AG20443 (cell line): ENCODE measurements at places on chromosomes 3 and 15.
A peak's percentile ranks its signal among the peaks of the same experiment; 100 is the strongest.

DNA sequence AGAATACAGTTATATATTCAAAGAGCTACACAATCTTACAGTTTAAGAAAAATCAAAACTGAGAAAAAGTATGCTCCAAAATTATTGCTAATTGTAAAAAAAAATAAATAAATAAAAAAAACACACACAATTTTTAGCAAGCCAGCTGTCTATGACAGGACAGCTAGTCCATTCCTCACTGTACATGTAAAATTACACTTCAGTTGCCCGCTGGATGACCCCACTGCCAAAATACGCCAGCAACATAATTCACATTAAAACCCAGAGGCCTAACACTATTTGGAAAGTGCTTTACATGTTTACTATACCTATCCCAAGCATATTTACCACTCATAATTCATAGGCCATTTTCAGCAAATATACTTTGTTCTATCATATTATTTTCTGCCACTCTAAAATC, 5.8 kb downstream of the MYO9A start:
- DNase-seq: no peak

- DNase-seq: peak; percentile 30
Measured at GRCh38 chr3:154904328-154904727, 175.8 kb upstream of the MME start.

DNA sequence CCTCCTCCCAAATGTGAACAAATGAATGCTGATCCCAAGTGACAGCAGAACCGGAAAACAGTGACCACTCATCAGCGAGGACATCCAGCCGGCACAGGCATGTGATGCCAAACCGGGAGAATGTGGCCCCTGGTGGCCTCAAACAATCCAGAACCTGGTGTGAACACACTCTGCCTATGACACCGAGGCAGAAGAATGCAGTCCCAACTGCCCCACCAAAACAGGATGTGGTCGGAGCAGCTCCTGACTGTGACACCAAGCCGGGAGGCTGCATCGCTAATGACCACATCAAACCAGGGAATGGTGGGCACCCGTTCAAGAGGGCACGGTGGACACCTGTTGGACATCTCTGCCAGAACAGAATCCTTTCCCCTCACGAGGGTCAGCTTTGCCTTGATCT, 15.4 kb downstream of the SCN5A start:
- peak; percentile 55 for DNase-seq

GRCh38 chr15:63999177-63999576, 47.1 kb downstream of the DAPK2 start:
- peak; percentile 35 for DNase-seq

DNA sequence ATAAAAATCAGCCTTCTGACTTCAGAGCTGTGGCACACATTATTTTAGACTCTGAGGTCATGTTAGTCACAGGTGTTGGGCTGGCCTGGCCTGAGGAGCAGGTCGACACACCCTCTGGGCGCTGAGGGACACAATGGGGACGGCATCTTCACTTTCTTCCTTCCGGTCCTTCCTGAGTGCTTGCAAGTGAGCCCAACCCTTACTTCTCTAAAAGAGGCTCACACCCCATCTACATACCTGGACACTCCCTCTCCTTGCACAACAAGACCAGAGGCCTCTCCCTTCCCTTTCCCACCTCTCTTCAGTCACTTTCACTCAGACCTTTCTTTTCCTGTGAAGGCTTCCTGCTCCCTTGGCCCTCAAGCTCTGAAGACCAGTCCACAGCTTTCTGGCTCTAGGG, 85.4 kb downstream of the XXYLT1 start:
- DNase-seq: no peak

- DNase-seq: no peak
Measured at GRCh38 chr3:43923104-43923882, 232.6 kb downstream of the ABHD5 start.

- DNase-seq: no peak
Measured at GRCh38 chr3:190554197-190554596, 40.3 kb downstream of the IL1RAP start.

DNA sequence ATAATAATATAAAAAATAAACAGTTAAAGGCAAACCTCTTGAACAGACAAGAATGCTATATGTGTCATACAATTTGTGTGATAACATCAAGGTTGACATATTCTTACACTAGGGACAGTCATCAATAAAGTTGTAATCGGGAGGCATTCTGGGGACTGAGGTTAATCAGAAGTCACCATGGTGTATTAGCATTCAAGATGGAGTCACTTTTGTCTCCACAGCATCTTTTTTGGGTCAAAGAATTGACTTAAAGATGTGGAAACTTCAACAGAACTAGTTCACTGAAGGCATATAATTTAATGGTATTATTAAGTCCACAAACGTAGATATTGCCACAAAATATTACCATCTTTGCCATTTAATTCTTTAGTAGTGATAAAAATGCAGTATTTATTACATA, 625.6 kb upstream of the NAALADL2 start:
- DNase-seq: no peak

DNA sequence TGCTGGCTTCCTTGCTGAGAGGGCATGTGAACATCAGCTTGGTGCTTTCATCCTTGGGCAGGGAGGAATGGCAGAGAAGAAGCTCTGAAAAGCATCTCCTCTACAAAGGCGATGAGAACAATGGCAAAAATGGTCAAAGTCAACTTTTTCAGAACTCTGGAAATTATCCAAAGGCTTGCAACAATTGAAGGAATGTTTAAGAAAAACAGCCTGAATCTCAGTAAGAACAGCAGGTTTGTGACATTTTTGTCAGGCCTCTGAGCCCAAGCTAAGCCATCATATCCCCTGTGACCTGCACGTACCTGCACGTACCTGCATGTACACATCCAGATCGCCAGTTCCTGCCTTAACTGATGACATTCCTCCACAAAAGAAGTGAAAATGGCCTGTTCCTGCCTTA, 51.8 kb downstream of the ONECUT1 start:
- DNase-seq: no peak

- DNase-seq: no peak
Measured at GRCh38 chr15:57502116-57502515, 89.6 kb upstream of the MYZAP start.

DNA sequence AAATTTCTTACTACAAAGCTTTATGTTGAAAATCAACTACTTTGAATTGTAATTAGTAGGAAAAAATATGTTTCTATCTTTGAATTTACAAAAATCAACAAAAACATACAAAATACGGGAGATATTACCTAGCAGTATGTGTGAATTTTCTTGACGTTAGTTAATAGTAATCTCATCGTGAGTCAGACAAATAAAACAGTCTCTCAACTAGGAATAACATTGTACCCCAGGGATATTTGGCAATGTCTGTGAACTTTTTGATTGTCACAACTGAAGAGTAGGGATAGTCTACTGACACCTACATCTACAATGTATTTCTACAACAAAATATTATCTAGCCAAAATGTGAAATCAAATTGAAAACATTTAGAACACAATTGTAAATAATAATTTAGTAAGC, 250.3 kb downstream of the POLQ start:
- no peak for DNase-seq

- no peak for DNase-seq
Measured at GRCh38 chr3:81872566-81872965, 111.1 kb upstream of the GBE1 start.

DNA sequence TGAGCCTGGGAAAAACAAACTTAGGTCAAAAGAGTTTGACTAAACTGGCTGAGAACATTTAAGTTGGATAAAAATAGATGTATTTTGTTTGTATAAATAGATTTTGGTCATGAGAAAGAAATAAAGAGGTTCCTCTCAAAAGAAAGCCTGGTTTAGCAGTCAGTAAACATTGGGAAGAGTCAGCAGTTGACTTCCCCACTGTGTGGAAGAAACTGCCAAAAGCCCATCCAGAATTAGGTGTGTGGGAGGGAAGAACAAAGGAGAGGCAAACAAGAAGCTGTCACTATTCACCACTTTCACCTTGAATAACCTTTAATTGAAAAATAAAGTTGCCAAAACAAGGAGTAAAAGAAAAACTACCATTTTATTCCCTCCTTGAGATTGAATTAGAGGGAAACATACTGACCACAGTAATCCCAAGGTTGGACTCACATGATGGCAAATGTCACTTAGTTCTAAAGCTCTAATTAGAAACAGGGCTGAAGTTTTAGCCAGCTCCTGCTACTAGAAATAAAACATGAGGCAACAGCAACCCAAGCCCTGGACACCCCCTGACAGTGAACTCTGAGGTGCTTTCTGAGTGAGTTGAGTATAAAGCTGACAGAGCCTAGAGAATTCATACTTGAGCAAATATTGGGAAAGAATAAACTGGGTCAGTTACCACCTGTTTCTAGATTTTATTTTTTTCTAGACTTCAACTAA, 139.3 kb downstream of the SERPINI1 start:
- DNase-seq: no peak

- no peak for DNase-seq
Measured at GRCh38 chr3:195021692-195022091, 249.3 kb downstream of the XXYLT1 start.

DNA sequence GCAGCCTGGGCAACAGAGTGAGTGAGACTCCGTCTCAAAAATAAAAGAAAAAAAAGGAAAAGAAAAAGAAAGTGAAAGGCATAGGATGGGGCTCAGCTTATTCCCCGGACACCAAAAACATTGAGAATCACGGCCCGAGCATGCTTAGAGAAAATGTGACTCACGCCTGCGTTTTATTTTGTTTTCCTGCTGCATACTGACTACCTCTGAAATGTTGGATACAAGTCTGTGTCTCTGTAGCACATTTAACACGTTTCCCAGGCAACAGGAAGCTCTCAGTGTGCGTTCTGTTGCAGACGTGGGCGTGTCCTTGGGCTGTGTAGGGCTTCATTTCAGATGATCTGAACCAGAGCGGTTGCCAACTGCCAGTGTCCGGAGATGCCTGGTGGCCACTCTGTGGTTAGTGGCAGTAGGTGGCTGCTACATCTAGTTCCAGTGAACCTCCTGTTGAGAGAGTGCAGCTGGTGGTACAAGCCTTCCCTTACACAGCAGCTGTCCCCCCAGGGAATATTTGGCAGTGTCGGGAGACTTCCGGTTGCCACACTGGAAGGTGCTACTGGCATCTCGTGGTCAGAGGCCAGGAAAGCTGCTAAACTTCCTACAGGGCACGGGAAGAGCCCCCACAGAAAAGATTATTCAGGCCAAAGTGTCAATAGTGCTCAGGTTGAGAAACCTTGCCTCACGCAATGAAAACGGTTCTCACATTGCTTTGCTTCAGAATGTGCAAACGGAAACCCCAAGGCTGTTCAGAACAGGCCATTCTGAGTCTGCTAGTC, 3.0 kb downstream of the SLC51A start:
- peak; percentile 90 for DNase-seq
